Camera-type eye (tissue), 1 donor: ENCODE measurements at places on chromosomes 3 and 15. TPM values are rescaled to one million over a fixed set of nuclear protein-coding genes. Genes with fewer than 3 reads are reported as not detected.

The GHRL gene
- not detected for total RNA-seq

The CHRNA3 gene
- total RNA-seq, result 109 TPM

The CDHR4 gene
- not detected for total RNA-seq

The PCBP4 gene
- total RNA-seq, result 1,108 TPM

The SLC22A13 gene
- 0.27 TPM for total RNA-seq

The EAF2 gene
- total RNA-seq, result 16.3 TPM
